Fibroblast of skin of left biceps (primary cell): ENCODE measurements at places on chromosomes 1 and 21.

DNA sequence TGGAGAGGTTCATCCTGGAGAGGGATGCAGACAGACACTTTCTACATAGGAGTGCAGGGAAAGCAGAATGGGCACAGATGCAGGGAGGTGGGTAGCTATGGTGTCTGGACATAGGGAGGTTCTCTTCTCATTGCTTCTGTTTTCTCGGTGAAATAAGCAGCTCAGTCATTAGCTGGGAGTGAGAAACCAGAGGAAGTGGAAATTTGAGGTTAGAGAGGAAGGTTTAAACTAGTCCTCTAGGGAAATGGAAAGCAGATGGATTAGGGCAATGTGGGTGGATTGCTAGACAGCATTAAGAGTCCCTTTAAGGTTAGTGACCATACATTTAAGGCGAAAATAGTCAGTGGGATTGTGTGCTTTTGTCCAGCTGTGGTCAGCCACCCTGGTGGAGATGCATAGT is 39.6 kb downstream of the MPZL1 start:
- DNase-seq, result no peak

DNA sequence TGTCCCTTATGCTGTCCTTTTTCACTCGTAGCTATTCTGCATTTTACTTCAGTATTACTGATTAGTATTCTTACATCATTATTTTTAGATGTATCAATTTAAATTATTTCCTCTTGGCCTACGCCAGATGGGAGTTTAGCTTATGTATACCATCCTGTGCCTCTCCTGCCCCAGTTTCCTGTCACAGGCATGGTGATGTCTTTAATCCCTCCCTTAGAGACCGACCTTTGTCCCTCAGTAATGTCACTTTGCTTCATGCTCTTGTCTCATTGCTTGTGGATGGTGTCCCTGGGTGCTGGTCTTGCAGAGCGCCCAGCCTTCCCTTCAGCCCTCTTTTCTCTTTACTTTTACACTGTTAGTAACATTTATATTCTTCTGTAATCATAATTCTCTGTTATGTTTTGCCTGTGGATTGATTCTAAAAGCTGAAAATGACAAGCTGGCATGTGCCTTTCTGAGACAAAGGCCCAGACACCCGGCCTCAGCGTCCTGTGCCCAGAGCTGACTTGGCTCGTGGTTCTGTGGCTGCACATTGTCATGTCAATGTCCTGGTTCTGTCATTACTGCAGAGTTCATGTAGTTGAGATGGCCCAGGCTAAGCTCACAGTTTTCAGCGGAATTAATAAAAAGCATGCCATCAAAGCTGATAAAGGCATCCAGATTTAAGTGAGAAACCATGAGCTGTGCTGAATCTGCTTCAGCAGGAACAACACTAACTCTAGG is 100.7 kb downstream of the MTR start:
- DNase-seq, result no peak

DNA sequence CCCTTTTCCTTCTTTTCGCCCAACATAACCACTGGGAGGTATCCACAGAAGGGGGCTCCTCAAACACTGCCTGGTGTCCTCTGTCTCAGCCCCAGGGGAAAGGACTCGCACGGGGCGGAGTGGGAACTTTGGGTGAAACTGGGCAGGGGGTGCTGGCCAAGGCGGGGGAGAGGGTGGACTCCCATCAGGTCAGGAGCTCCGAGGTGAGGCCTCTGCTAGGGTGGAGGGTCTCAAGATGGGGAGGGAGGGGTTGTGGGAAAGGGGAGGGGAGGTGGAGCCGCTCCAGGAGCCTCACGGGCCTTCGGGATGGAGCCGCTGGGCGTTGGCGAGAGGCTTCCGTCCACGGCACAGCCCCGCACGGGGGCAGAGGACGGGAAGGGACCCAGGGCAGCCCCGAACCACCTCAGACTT is 43.2 kb upstream of the POFUT2 start:
- DNase-seq, result no peak

- no peak for DNase-seq
Measured at GRCh38 chr21:15363921-15364320, 299.1 kb upstream of the NRIP1 start.

GRCh38 chr1:9960706-9961562 is 17.7 kb downstream of the NMNAT1 start:
- no peak for DNase-seq

GRCh38 chr1:15941899-15942660 is 33.8 kb downstream of the ZBTB17 start:
- DNase-seq, result no peak

DNA sequence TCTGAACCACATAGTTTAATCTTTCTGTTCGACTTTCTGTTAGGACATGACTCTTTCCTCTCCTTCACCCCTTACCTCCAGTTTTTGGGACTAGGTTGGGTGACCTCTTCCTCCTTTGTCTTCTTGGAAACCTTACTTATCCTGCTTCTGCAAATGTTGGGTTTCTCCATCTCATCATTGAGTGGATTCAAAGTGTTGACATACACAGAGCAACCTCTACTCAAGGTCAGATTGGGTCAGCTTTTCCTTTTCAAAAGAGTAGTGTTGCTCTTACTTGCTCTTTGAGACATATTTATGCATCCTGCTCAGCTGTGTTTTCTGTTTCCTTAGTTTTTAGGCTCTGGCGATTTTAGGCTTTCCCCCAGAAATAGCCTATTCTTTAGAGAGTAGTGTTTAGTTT is 3.7 kb downstream of the CAMTA1 start:
- DNase-seq, result no peak

DNA sequence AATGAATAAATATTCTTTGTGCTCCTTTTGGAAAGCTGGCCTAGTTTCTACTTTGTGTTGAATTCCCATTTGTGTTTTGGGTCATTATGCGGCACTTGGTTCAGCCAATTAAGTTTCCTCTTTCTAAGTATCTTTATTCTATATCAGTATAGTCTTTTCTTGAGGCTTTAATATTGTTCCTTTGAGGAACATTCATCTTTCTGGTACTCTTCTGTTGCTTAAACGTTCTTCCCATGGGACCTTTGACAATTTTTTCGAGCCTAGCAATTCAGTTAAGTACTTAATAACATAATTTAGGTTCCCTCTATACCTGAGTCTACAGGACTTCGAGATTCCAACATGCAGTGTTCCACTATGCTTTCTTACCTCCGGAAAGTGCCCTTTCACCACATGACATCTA is 24.9 kb downstream of the ZBTB40 start:
- DNase-seq, result no peak

GRCh38 chr1:234437423-234438171 is 41.4 kb downstream of the TARBP1 start:
- no peak for DNase-seq

GRCh38 chr21:21968810-21969209 is 970.6 kb downstream of the NCAM2 start:
- DNase-seq, result no peak

GRCh38 chr1:161402446-161402845 is 34.8 kb upstream of the CFAP126 start:
- DNase-seq, result no peak

DNA sequence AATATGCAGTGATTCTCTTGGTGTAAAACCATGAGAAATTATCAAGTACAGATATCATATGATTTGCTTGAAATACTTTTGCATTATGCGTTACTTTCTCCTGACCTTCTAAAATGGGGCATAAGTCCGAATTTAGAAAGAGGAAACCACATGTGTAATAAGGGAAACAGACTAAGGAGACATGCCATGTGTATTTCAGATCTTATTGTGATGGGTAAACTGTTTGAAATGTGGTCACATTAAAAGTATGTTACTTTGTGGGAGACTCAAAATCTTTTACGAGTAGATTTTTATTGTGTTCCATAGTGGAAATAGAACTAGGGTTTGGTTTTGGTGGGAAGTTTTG is 173.0 kb downstream of the NFIA start:
- no peak for DNase-seq

DNA sequence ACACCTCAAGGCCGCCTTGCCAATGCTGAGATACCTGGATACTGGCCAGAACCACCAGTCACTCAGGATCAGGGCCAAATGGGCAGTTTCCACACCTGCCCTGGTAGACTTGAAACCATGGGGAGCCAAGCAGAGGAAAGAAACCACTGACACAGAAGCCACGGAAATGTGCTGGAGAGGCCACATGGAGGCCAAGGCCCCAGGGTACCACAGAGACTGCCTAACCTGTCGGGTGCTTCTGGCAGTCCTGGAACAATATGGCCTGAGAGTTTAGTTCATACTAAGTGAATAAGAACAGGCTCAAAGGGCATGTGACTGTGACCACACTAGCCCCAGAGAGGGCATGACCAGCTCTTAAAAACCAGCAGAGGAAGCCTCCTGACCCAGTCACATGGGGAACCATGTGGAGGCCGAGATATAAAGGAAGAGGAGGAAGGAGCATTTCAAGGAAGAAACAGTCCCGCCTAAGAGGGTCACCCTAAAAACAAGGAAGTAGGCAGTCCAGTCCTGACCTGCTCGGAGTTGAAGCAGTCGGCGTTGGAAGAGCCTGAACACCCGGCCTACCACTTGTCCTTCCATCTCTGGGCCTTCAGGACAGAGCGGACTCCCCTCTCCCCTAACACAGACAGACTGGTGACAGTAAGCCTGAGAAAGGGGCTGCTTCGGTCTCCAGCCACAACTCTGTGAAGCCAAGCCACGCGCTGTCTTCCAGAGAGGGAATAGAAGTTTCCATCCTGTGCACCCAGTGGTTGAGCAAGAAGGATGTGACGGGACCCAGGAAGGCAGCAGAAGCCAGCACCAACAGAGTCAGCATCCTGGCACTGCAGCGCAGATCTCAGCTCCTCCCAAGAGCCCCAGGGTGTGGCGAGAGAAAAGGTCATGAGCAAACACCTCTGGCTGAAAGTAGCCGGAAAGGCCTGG is at the start of gene DENND2D:
TSS of gene DENND2D (minus strand) at position 766 of the 921 bp plus-strand sequence. CDS start at position 579, 187 bp downstream.
- DNase-seq, result no peak

DNA sequence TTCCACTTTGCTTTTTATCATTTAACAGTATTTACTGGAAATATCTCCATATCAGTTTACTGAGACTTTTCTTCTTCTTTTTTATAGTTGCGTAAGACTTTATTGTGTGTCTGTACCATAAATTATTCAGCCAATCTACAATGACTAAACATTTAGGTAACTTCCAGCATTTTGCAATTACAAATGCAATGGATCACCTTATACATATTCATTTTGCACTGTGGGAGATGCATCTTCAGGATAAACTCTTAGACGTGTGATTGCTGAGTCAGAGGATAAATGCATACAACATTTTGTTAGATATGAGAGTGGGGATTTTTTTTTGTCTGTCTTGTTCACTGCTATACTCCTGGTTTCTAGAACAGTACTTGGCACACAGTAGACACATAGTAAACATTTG is 95.7 kb upstream of the GCLM start:
- DNase-seq, result no peak

GRCh38 chr1:78549891-78550290 is 59.1 kb downstream of the PTGFR start:
- DNase-seq, result no peak

- DNase-seq, result no peak
Measured at GRCh38 chr1:180143359-180143758, 11.3 kb upstream of the QSOX1 start.

GRCh38 chr1:35660581-35661473 is 19.5 kb upstream of the PSMB2 start:
- peak; percentile 31 for DNase-seq

DNA sequence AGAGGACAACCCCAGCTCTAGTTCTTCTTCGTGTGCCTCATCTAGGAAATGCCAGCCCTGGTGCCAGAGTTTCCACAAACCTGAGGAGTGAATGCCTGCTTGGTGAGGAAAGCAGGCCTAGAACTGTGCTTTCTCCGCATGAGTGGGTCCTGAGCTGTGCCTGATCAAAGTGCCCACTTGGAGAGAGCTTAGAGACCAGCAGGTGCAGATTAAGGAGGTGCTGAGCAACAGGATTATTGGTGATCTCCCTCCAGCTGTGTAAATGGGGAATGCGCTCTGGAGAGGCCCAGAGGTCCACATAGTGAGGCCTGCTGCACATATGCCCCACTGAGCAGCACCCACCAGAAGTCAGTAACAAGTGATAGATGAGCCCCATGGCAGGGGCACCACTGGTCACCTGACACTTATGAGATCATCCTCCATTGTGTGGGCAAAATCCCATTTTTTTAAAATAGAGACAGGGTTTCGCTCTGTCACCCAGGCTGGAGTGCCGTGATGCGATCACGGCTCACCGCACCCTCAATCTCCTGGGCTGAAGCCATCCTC is 127.2 kb upstream of the ZC3H12A start:
- DNase-seq, result no peak

DNA sequence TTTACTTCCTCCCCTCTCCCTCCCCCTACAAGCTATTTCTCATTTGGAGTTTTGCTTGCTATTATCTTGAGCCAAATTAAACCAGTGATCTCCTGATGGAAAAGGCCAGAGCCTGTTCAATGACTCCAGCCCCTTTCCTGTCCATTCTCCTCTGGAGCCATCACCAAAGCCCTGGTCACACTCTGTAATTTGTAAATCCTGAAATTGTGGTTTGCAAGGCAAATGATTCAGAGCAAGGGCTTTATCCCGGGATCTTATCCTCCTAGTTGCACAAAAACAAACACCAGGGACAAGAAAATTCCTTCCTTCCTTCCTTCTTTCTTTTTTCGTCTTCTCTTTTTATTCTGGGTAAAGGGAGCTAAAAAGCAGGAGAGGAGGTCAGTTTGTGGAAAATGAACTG is 366.1 kb upstream of the ST6GALNAC5 start:
- DNase-seq, result no peak
